ENCODE measurements at places on chromosomes 3 and 15.

- DNase-seq, result peak; percentile 79
Measured at GRCh38 chr15:90249203-90249863, at the start of gene TTLL13. TTLL13 (plus strand) TSS chr15:90249556; CDS start chr15:90250631, 1,075 bp downstream.

DNA sequence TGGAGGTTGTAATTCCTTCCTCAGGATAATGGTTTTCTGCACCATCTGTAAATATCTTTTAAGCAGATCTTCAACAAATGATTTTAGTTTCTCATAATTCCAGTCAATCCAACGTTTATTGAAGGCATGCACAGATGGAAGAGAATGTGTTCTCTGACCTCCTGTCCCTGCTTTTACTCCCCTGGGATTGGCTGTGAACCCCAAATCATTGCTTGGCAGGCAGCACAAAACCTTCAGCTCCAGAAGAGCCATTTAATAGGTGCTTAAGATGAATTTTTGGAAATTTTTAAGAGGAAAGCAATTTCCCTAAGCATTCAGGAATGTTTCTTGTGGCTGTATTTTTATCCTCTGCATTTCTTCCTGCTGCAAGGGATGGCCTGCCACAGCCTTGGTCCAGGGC is 25.5 kb upstream of the THSD4 start:
- no peak for DNase-seq

GRCh38 chr3:97102641-97103040 is 288.2 kb downstream of the EPHA6 start:
- DNase-seq, result no peak

- no peak for DNase-seq
Measured at GRCh38 chr3:42670051-42670576, 15.2 kb upstream of the KLHL40 start.

GRCh38 chr3:150184426-150185071 is 213.9 kb upstream of the PFN2 start:
- DNase-seq, result no peak

DNA sequence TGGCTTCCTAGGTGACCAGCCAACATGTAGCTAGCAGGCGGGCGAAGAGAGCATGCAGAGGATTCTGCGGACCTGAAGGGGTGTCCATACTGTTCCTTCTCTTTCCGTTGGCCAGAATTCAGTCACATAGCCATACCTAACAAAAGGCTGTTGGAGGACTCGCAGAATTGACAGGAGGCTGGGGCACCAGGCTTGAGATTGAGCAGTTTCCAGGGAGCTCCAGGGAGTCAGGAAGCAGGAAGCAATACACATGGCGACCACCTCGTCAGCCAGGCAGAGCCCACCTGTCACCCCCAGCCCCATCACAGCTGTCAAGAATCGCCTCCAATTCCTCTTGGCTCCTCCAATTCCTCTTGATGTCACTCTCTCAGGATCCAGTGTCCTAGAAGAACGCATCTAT is 13.2 kb upstream of the DNAJA4 start:
- no peak for DNase-seq

GRCh38 chr15:47184003-47184907 is 533.0 kb upstream of the SEMA6D start:
- DNase-seq, result no peak

DNA sequence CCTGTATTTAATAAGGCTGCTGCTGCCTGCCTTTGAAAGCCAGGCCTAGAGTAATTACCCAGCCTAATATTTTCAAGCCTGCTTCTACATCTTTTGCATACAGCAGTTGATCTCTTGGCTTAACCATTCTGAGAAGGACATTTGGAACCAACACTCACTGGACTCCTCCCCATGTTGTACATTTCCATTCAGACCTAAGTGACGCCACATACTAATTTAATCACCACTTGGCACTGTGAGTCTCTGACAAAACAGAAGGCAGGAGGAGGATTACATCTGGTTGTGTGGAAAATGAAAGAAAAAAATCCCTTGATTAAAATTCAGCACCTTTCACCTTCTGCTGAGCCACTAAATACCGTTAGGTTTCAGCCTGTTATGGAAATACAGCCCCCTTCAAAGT is 102.2 kb upstream of the ARRDC4 start:
- no peak for DNase-seq

GRCh38 chr15:73832657-73833056 is 40.7 kb upstream of the TBC1D21 start:
- DNase-seq, result no peak

DNA sequence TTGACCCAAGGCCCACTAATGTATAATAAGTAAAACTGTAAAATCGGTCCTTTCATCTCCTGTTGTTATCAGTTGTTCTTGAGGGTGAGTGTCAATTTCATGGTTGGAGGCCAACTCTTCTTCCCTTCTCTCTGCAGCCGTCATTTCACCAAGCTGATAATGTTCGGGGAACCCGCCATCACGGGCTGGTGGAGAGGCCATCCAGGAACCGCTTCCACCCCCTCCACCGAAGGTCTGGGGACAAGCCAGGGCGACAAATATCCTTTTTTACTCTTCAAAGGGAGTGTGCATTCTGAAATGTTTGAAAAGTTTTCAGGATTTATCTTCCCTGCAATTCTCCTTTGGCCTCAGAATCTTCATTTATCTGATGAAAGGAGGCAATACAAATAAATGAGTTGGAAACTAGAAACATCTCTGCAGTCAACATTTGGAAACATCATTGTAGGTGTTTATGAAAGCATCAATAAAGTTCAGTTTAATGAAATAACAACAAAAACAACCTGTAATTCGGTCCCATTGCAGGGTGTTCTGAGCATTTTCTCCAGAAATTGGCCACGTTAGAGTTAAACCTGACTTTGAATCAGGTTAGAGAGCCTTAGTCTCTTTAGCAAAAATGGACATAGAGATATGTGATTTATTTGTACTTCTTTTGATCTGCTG is 63.9 kb downstream of the CRTC3 start:
- DNase-seq, result no peak

GRCh38 chr3:138946663-138947494 is at the start of the genes FOXL2 and FOXL2NB:
FOXL2 (minus strand) TSS chr3:138947137; CDS start chr3:138946722, 415 bp downstream.
FOXL2NB (plus strand) TSS chr3:138947217; CDS start chr3:138947365, 148 bp downstream.
- no peak for DNase-seq

GRCh38 chr3:100913870-100914648 is 79.2 kb downstream of the ABI3BP start:
- DNase-seq, result no peak

DNA sequence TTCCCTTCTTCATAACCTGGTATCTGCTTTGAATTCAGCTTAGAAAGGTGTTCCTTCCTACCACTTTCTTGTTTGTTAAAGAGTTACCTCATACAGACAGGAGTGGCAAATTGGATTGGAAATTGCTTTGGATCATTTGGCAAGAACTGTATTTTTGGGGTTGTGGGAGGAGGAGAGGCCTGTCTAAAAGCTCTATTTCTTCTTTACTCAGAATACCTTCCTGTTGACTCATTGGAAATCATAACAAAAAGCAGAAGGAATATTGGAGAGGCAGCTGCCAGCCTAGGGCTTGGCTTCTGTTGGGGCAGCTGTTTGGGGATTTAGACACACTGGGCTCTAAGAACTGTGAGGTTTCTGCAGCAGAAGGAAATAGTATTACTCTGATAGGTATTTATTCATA is 14.2 kb downstream of the IQGAP1 start:
- DNase-seq, result no peak

DNA sequence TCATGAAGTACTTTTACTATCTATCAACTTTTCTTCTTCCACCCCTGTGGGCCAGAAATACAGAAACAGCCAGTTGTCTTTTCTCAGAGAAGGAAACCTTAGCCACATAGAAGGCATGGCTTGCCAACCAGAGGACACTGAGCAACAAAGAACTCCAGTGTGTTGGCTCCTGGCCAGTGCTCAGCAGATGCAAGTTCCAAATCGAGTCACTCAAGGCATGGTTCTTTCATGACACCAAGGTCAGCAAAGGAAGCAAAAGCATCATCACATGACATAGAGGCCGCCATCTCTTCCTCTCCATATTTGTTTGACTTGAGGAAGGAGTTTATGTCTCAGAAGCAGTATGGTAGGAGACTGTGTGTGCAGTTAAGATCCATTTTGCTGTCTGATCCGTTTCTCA is 92.2 kb downstream of the MYLK start:
- DNase-seq, result no peak

DNA sequence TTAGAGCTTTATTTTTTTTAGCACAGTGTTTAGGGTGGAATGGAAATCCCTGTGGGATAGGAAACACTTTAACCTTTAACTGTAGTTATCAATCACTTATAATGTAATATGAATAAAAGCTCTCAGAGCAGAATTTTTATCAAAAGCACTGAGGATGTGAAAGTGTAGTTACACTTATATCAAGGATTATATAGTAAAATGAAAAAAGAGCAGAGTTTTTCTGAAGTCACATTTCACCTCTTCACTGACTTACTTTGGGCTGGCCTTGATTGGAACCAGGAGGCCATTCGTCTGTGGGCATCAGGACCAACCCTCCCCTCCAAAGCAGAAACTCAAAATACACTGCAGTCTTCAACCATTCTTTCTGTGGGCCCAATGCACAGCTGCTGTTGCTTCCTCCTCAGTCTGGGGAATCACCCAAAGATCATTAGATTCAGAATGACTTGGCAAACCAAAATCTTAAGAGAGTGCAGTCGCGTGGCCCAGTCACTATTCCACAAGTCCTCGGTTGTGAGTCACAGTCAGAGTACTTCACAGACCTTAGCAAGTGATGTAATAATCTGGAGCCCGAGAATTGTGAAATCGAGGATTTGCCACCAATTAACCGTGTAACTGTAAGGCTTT is 132.6 kb upstream of the COL8A1 start:
- DNase-seq, result no peak

DNA sequence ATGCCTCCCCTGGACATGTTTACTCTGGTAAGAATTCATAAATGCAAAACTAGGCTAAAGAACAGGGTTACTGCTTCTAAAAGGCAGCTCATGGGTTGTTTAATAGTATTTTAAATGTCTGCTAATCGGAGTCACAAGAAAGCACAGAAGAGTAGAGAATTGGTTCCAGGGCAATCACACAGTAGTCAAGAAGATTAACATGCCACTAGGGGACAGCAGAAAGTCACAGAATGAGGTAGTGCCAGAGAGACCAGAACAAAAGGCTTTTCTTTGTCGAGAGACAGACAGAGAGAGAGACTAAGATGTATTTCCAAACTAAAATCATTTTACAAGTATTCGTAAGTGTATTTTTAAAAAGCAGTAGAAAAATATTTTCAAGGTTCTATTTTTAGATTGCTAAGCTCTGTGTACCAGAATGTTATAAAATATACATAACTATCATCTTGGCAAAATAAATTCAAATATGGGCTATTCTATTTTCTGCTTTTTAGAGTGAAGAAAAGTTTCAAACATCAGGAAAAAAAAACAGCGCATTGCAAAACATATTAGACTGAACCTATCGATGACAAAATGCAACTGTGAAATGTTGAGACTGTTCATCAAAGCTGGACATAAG is 78.3 kb upstream of the CDIN1 start:
- DNase-seq, result no peak

- DNase-seq, result no peak
Measured at GRCh38 chr15:69943637-69944036, 154.1 kb downstream of the TLE3 start.

GRCh38 chr15:85618956-85619491 is 175.7 kb downstream of the KLHL25 start:
- DNase-seq, result peak; percentile 50

- no peak for DNase-seq
Measured at GRCh38 chr3:57587905-57588304, 9.2 kb downstream of the ARF4 start.

- DNase-seq, result no peak
Measured at GRCh38 chr3:106635826-106636225, 741.4 kb upstream of the CCDC54 start.

DNA sequence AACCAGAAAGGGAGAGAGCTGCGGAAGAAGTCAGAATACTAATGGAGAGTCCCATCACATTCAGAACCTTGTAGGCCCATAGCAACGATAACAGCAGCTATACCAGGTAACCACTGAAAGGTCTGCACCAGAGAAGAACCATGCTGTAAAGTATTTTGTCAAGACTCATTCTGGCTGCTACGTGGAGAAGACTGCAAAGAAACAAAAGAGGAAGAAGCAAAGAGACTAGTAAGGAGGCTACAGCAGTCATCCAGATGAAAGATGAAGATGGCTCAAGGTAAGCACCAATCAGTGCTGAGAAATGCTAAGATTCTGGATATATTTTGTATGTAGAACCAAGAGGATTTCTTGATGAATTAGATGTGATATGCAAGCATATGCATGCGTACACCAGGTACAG is 39.6 kb downstream of the ACAP2 start:
- no peak for DNase-seq

DNA sequence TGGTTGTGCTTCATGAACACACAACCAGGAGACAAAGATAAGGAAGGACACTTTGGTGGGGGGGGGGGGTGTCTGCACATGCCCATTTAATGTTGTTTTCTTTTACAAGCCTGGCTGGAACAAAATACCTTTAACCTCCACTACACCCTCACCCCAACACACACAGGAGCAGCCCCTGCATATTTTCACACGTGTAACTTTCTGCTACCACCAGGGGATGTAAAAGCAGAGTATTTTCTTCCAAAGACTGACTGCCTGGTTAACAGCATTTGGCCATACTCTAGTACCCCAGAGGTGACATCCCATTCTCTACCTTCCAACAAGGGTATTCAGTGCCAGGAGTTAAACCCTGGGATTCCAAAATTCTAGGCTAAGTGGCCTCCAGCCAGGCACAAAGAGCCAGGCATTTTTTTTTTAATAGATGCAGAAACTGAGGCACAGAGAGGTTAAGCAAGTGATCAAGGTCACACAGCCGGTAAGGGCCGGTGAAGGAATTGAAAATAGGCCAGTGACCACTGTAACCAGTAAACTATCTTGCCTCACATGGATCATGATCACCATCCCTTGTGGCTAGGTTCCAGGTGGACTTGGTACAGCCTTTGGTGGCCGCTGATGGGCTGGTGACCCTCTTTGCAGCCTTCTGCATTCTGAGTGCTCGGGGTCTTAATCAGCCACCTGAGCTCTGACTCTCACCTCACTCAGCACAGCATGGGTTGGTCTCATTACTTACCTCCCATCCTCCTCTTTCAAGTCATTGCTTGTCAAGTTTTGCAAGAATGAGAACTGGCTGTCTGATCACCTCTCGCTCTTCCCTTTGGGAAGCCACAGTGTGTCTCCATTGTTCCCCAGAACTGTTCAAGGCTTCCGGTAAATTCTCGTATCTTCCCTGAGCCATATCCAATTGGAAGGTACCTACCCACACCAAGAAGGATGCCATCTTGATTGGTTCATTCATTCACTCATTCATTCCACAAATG is 20.4 kb downstream of the MAGI1 start:
- no peak for DNase-seq

- no peak for DNase-seq
Measured at GRCh38 chr3:142287866-142288638, 62.7 kb upstream of the GK5 start.

DNA sequence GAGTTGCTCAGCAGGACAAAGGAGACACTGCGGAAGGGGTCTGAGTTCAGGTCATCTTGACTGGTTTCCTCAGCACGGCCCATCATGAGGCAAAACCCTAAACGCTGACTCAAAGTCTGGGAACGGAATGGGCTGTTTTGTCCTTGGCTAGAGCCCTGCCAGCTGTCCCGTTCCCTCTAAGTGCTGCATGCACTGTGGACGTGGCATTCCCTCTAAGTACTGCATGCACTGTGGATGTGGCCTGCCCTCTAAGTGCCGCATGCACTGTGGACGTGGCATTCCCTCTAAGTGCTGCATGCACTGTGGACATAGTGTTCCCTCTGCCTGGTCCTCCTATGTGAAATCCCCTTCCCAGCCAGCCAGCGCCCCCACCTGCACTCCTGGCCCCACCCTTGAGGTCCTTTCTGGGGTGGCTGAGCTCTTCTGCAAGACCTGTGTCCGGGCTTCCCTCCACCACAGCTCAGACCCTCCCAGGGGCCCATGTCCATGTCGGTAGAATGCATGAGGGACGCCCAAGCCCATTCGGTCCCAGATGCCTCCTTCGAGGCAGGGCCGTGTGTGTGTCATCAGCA is 36.7 kb downstream of the TM2D3 start:
- DNase-seq, result no peak

Data from stimulated activated CD4-positive, alpha-beta T cell treated with anti-CD3 and anti-CD28 coated beads, Interleukin-1b, Interleukin-23, amount 100 ng/mL, for 24 hours (primary cell).